Activated CD4-positive, alpha-beta T cell treated with anti-CD3 and anti-CD28 coated beads for 1 hour (primary cell): ENCODE measurements at places on chromosomes 13 and 19.
A peak's percentile ranks its signal among the peaks of the same experiment; 100 is the strongest.

GRCh38 chr19:48967346-48968178 lies 2.5 kb downstream of the FTL start:
- no peak for DNase-seq

GRCh38 chr13:52356327-52356726 lies 49.6 kb downstream of the THSD1 start:
- DNase-seq: no peak

DNA sequence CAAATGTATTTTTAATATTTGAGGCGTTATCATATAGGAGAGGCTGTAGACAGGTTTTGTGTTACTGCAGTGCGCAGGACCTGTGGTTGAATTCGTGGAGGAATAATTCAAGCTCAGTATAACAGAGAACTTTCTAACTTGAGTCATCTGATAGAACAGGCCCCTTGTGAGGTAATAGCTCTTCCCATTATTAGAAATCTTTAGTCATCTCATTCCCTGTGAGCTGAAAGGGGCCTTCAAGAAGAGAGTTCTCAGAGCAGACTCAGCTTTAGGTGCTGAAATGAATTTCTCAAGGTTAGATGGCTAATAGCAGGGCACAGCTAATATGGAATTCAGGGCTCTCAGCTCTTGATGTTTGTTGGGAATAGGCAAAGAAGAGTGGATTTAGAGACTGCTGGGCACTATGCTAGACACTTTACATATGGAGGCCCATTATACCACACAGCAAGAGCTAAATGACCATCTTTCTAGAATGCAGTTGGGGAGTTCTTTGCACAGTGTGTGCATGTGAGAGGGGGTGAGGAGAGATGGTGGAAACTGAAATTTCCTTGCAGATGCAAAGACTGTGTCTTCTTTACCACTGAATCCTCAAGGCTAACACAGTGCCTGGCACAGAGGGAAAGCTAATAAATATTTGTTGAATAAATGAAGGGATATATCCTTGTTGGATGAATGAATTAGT lies 89.5 kb downstream of the DGKH start:
- DNase-seq: no peak

GRCh38 chr13:66365101-66365500 lies 865.0 kb downstream of the PCDH9 start:
- no peak for DNase-seq

GRCh38 chr19:18270326-18270725 lies 3.9 kb downstream of the IQCN start:
- no peak for DNase-seq

GRCh38 chr19:47075179-47075810 lies 26.9 kb upstream of the TMEM160 start:
- DNase-seq: no peak

- DNase-seq: no peak
Measured at GRCh38 chr13:24747248-24748060, 16.5 kb upstream of the RNF17 start.

DNA sequence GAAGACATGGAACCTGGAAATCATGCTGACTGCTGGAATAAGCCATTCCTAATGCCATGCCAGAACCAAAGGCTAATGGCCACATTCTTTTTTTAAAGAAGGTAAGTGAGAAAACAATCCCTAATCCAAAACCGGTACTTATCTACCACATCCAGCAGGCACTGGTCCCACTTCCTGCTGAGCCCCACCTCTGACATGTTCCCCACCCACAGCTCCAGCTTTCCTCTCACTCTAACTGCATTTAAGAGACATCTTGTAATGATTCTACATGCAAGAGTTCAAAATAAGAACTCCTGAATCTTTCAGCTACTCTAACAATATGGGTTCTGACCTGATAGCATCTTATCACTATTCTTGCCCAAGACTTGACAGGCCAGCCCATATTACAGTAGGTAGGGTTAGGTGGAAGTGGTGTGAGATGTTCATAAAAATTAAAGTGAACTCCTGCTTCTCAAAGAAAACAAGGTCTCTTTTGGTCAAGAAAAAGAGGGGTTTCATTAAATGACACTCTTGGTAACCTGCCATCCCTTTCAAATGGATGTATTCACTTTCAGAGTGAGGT lies 41.9 kb downstream of the N4BP2L2 start:
- no peak for DNase-seq

- DNase-seq: no peak
Measured at GRCh38 chr13:20258963-20259288, 26.8 kb upstream of the GJB6 start.

DNA sequence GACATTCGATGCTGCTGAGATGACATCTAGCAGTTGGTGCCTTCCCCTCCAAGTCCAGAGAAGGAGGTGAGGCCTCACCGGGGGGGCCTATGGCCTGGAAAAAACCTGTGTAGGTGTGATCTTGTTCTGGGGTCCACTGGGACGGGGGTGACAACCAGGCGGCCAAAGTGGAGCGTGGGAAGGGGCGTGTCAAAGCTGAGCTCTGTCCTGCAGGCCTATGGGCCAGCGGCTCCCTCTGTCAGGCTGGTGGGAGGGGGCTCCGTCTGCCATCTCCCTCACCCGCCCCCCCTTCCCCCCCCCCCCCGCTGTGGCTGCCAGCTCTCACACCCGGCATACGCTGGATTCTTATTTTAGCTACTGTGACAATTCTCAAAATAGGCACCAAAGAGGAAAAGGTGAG lies 56.7 kb upstream of the UQCRFS1 start:
- no peak for DNase-seq

GRCh38 chr13:110652231-110652730 lies 36.9 kb downstream of the NAXD start:
- no peak for DNase-seq

DNA sequence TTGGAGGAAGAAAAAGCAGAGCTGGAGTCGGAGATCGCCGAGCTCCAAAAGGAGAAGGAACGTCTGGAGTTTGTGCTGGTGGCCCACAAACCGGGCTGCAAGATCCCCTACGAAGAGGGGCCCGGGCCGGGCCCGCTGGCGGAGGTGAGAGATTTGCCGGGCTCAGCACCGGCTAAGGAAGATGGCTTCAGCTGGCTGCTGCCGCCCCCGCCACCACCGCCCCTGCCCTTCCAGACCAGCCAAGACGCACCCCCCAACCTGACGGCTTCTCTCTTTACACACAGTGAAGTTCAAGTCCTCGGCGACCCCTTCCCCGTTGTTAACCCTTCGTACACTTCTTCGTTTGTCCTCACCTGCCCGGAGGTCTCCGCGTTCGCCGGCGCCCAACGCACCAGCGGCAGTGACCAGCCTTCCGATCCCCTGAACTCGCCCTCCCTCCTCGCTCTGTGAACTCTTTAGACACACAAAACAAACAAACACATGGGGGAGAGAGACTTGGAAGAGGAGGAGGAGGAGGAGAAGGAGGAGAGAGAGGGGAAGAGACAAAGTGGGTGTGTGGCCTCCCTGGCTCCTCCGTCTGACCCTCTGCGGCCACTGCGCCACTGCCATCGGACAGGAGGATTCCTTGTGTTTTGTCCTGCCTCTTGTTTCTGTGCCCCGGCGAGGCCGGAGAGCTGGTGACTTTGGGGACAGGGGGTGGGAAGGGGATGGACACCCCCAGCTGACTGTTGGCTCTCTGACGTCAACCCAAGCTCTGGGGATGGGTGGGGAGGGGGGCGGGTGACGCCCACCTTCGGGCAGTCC lies 5.0 kb downstream of the FOSB start:
- peak; percentile 42 for DNase-seq
